ENCODE measurements at places on chromosomes 1 and 21.

- DNase-seq: no peak
Measured at GRCh38 chr1:43137445-43138052, 34.5 kb downstream of the EBNA1BP2 start.

DNA sequence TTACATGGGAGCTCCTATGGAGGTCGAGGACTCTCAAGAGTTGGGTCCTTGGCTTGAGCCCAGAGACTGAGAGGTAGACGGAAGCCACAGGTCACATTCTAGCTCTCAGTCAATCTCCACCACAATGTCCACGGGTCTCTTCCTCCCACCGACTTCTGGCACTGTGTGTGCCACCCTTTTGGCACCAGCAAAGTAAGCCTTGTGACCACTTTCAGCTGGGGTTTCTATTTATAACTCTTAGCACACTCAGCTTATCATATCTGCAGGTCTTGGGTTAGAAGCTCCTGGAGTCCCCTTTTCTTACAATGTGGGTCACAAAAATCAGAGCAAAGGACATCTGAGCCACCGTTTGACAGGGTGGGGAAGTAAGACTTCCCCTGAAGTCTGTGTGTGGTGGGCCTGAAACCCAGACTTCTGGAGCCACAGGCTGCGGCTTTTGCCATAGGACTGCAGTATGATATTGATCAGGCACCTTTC is 28.3 kb downstream of the NCMAP start:
- DNase-seq: no peak

DNA sequence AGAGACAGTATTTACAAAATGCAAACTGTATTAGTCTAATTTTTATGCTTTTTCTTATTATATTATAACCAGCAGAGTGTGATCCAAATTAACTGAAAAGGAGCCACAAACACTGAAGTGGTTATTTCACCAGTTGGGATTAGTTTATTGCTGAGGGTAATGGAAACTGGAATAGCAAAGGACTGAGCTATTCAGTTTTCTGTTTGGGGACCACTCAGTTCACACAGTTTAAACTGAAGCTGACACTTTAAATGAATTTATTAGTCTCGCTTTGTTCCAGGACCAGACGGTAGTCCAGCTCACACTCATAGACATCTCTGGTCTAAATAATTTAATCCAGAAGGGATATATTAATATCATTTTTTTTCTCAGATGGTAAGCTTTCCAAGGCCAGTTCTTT is 410.7 kb downstream of the LTN1 start:
- DNase-seq: no peak

GRCh38 chr1:209707308-209707707 is 2.7 kb downstream of the HSD11B1 start:
- no peak for DNase-seq

DNA sequence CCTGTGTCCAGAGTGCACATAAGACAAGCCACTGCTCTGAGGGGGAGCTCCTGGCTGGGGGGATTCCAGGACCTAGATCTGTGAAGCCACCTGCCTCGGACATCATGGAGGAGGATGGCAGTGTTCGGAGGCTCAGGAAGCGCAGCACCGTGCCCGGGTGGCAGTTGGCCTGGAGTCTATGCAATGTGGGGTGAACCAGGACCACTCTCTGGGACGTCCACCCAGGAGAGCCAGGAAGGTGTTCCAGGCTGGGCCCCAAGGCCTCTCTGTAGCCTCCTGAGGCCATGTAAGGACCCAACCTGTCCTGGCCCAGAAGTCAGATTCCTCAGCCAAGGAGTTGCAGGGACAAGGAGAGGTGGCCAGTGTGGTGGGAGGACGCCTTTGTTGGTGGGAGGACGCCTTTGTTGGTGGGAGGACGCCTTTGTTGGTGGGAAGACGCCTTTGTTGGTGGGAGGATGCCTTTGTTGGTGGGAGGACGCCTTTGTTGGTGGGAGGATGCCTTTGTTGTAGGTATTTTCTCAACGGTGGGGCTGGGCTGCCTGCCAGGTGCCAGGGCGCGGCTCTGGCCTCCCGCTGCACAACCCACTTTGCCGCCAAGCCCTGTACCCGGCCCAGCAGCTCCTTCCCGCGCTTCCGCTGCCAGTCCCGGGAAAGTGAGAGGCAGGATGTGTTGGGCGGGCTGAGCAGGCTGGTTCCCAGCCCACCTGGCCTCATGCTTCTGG is 30.6 kb upstream of the BMP8B start:
- DNase-seq: no peak

DNA sequence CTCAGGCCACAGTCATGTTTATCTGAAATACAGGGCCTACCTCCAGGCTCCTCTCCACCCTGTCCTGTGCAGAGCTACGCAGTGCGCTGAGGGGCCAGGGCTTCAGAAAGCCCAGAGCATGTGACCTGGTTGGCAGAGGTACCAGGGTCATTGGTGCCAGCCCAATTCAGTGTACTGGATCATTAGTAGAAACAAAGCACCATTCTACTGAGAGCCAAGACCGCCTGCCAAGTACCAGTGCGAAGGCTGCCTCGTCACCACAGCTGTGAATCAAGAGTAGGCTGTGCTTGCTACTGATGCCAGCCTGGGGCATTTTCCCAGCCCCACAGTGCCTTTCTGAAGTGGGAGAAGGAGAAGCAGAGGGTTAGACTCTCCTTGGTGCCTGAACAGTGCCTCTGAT is 59.8 kb downstream of the CAPN9 start:
- no peak for DNase-seq

- no peak for DNase-seq
Measured at GRCh38 chr1:22775478-22775877, 64.8 kb downstream of the EPHB2 start.

- peak; percentile 84 for DNase-seq
Measured at GRCh38 chr1:172443666-172444453, at the start of gene PIGC. Gene PIGC (minus strand): TSS chr1:172444069. CDS start chr1:172442622, 1,447 bp downstream.

DNA sequence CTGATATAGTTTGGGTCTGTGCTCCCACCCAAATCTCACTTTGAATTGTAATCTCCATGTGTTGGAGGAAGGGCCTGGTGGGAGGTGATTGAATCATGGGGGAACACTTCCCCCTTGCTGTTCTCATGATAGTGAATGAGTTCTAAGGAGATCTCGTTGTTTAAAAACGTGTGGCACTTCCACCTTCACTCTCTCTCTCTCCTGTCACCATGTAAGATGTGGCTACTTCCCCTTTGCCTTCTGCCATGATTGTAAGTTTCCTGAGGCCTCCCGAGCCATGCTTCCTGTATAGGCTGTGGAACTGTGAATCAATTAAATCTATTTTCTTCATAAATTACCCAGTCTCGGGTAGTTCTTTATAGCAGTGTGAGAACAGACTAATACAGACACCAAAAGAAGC is 40.4 kb downstream of the FRRS1 start:
- DNase-seq: no peak

GRCh38 chr1:69320757-69321211 is 246.9 kb upstream of the LRRC7 start:
- no peak for DNase-seq

DNA sequence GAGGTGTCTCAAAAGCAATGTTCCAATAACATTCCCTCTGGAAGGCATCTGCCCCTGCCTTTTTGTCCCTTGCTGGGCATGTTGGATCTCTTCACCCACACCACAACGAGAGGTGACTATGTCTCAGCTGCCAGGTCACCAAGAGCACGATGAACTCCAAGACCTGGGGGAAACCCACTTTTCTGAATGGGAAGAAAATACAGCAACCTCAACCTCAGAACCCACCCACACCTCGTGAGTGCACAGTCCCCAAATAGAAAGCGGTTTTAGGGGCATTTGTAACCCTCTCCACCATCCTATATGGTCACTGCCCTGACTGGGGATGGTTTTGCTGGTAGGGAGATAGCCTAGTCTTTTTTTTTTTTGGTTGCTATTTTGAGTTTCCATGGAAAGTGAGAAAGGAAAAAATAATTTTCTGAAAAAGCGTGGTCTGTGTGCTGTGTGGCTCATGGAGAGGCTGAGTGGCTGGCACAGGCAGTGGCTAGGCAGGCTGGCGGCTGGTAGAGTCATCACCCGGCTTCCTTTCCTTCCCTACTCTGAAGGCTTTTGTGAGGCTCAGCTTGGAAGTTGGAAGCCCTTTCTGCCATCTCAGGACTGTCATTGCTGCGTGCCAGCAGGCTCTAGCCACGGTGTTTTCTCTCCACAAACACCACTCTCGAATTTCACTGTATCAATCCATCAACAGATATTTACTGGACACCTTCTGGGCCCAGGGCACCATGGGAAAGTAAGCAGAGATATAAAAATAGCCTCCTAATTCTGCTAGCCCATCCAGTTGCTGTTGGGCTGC is 15.8 kb downstream of the TSPAN2 start:
- no peak for DNase-seq

DNA sequence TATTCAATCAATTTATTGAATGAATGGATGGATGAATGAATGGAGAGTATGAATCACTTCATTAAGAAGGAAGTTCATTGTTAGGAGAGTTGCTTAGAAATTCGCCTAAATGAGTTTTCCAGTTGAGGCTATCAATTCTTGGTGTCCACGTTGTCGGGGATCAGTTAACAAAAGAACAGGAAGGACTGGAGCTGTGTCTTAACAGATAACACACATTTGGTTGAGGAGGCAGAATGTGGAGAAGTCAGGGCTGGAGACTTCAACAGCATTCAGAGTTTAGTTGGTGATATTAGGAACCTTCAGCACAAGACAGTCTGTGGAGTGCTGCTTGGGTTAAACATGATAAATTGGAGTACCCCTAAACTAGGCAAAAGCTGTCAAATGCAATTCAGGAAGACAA is 33.7 kb downstream of the ZBTB18 start:
- DNase-seq: no peak
